ENCODE measurements at places on chromosomes 4 and X.

DNA sequence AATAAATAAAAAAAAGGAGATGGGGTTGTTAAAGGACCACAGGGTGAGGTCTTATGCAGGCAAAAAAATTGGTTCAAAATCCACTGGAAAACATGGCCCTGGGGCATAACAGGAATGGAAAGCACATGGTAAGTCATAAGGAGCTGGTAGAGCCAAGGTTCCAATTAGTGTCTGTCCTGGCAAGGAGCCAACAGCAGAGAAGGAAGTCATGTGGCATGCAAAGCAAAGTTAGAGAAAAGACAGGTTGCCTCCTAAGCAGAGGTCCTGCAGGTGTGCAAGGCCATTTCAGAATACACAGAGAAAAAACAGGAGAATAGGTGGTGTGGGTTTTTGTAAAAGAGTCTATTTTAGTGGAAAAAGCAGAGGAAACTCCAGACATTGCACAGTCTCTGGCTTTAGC lies 1881.7 kb downstream of the ARAP2 start:
- DNase-seq, result no peak

DNA sequence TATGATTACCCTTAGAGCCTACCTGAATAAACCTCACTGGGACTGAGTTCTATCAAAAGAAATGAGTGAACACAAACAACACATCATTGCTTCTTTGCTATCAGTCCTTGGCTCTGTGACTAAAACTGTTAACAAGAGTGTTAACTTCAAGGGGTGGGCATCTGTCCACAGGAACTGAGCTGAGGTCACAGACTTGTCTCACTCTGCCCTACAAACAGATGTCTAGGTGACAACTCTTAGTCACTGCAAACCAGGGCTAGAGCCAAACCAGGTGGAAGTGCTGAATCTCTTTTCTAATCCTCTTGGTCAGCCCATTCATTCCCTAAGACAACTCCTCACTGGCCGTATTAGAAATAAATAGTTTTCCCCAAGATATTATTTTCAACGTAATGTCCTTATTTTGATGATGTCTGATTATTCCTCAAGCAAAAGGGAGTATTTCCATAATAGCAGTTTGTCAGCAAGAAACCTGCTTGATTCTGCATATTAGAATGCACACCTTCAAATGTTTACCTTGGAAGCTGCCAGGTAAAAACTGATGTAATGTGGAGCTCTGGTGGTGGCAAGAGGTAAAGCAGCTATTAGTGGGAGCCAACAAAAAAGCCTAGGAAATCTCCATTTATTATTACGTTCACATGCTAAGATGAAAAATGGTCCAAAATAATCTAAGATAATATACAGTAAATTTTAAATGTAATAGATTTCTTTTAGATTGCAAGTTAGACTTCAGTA lies 4.0 kb downstream of the COL25A1 start:
- DNase-seq, result no peak

DNA sequence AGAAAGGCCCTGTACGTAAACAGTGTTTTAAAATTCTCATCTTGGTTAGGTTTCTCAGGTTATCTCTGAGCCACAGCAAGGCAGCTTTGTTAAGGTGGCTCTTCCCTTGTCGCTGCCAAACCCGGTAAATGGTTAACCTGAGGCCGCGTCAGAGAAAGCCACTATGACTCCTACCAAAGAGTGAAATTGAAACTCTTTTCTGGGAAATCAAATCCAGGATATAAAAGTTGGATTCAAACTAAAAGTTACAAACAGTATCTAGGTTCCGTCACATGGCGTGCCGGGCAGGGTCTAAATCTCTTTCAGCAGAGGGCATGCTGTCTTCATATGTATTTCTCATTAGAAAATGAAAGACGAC lies 433 bp downstream of the MMAA start:
- DNase-seq, result no peak

DNA sequence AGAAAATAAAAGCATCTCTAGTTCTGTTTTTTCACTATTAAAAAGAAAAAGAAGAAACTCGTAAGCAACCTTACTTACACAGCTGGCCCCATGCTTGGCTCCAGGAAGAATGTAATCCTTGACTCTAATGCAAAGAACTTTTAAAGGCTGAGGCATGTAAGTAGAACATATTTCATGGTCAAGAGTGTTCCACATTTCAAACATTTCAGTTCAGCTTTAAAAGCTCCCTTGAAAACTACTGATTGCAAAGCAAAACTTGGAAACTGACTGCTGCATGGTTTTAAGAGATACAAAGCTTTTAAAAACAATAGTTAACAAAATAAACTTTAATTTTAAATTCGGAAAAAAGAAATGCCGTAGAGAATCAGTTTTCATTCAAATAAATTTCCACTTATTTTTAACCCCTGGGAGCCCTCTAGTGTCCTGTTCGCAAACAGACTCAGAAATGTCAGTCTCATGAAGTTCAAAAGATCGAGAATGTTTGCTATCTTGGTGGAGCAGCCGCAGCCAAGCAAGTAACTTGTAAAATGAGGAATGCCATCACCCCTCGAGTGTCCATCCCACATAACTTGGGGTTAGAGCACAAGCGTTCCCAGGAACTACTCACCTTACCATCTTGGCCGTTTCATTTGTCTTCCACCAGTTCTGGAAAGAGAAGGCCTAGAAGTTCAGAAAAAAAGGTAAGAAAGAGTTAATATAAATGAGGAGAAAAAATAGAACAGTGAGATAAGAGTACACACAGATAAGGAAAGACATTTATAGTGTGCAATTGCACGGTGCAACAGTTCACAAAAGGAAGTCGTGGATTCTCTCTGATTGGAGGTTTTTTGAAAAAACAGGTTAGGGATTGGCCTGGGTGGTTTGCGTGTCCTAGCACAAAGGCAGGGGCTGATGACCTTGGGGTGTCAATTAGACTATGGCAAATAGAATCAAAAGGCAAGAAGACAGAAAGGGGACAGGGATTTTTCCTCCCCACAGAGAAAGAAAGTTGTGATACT lies at the start of gene GASK1B:
Gene GASK1B, minus strand, starts transcription at position 765 of the 998 bp plus-strand sequence. CDS start 1,650 bp downstream, outside the sequence.
- no peak for DNase-seq

DNA sequence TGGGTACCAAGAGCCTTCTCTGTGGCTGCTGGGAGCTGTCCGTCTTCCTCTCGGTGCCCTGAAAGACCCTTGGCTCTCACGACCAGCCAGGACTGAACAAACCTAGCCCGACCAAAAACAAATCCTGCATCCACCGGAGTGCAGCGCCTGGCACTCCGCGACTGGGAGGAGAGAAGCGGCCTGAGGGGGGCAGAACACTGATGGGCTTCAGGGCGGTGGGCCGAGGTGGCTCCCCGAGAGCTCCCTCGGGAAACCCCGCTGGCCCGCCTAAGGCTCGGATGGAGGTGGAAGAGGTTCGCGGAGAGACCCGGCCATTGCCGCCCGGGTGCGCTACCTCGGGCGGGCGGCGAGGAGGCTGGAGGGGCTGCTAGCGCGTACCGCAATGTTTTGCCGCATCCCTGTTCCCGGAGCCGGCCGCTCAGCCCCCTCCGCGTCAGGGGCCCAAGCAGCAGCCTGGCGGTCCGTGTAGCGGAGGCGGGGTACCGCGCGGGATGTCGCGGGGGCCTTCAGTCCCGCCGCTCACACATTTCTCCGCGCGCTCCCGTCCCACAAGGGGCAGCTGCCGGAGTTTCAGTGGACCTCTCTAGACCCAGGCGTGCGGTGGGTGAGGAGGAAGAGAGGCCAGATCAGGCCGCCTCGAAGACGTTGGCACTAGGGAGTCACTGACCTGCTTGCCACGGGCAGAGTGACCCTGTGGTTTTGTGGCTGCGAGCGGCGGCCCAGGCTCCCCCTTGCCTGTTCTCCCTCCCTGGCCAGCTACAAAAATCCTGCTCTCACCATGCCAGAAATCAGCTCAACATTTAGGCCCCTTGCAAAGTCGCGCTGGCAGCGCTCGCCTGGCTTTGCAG lies 2.2 kb downstream of the SLITRK4 start:
- DNase-seq, result no peak

DNA sequence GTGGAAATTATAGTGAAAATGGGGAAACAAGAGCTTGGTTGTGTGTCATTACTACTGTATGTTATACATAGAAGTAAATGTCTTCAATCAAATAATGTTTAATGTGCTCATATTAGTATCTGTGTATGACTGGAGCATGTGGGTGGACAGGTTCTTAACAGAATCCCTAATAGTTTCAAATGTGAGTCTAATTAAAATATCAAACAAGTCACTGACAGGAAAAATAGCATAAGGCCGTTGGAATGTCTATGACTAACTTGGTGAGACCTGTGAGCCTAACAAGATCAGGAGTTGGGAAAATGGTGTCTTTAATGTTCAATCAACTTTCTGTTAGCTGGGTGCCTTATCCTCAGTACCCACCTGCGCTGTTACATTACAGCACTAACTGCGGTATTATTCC lies 6.2 kb upstream of the CXCL3 start:
- no peak for DNase-seq

DNA sequence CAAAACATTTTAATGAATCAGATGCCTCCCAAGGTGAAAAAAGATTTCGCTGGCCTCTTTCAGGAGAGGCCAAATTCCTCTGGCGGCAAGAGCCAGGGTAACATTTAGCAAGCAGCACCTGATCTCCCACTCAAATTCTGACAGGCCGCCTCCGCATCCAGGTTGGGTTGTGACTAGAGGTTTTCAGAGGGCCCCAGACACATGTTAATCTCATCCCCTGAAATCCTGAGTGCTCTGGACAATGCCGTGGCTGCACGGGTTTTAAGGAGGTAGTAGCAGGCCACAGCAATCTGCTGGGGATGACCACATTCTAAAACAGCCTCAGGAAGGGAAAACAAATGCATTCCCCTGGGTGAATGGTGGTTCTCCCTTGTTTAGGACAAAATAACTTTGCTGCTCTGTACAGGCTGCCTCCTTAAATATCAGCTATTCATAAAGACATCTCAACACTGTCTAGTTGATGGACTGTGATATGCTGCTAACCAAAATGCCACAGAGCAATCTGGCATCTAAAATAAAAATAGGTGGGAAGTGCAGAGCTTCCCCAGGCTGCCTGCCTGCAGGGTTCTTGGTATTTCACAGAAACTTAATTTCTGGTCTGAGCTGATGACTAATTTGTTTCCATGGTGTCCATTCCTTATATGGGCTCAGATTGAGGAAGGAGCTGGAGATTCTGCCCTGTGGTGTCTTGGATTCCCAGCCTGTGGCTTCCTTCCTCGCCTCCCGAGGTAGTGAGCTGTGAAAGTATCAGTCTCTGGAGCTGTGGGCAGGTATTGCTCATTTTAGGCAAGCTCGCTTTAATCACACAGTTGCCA lies 202.0 kb downstream of the DCLK2 start:
- DNase-seq, result no peak

GRCh38 chrX:132483951-132484350 lies 4.9 kb downstream of the MBNL3 start:
- no peak for DNase-seq

GRCh38 chrX:1393871-1394615 lies 2.1 kb upstream of the SLC25A6 start:
- DNase-seq, result no peak

- no peak for DNase-seq
These were observed 32.3 kb downstream of the PPP3CA start for GRCh38 chr4:101315041-101315440.

DNA sequence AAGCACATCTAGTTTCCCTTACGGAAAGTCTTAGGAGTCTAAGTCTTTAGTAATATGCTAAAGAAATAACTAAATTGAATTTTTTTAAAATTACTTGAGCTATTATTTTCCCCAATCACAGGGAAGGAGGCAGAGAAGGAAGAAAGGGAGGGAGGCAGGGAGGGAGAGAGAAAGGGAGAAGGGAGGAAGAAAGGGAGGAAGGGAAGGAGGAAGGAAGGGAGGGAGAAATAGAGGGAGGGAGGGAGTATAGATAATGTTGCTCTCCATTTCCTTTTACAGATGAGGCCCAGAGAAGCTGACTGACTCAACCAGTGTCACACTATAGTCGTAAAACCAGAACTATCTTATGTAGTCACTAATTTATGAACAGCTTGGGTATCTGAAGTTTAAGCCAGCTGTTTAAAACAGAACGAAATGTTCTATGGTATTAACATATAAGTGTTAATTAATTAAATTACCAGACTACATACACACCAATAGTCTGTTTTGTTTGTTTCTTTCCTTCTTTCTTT lies 14.6 kb downstream of the SH3RF1 start:
- no peak for DNase-seq

DNA sequence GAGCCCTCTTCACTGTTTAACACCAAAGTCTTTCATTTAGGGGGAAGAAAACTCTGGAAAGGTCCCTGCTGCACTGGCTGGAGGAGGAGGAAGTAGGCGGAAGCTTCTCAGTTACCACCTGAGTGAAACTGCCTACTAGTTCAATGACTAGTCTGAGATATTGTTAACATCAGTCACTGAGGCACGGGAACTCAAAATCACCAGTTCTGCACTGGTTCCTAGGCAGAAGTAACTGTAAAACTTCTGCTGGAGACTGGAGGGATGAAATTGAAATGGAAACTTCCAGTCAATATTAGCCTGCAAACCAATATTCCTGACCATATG lies 178.3 kb downstream of the SNCA start:
- no peak for DNase-seq

DNA sequence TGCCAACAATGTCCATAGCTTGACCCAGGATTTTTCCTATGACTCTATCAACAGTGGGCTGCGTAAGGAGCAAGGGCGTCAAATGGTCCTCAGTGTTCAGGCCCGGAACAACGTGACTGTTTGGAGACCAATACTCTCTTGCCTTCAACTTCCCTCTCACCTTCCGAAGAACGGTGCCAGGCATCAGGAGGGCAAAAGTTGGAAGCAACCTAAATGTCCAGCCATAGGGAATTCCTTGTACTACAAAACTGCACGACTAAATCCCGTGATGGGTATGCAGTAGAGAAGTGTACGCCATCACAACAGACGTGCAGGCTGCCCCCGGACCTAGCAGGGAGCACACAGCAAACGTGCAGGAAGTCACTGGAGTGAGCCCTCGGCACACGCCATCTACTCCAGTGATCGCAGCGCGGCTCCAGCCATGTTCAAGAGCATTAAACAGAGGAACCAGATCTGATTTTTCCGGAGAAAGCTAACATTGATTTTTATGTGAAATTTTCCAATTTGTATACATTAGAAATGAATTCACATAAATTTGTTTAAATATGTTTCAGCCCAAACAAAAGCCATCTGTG lies 79.0 kb downstream of the JAKMIP1 start:
- DNase-seq, result no peak

- no peak for DNase-seq
These were observed 104.3 kb upstream of the UGT8 start for GRCh38 chr4:114494246-114494803.

DNA sequence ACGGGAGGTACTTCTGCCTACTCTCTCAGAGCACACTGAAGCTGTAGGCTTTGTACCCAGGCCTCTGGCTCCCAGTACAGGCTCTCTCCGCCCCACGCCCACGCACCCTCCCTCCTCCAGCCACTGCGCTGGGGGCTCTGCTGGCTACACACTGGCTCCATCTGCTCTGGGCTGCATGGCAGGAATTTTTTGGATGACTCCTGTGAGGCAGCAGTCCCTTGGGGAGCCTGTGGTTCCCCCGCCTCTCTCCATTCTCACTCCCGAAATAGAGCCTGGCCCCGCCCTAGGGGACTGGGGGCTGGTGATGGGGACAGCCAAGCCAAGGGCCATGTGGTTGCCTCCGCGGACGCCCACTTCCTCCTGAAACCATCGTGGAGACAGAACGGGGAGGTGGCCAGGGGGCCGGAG lies 58.1 kb upstream of the ADRA2C start:
- DNase-seq, result no peak

- no peak for DNase-seq
These were observed 36.8 kb upstream of the VMA21 start for GRCh38 chrX:151359931-151360871.

GRCh38 chrX:133670383-133670782 lies 255.1 kb upstream of the GPC4 start:
- DNase-seq, result no peak

GRCh38 chrX:71102292-71102691 lies 4.2 kb downstream of the CXorf65 start:
- DNase-seq, result no peak

- DNase-seq, result no peak
These were observed 111.6 kb downstream of the MAGEB17 start for GRCh38 chrX:16278927-16279326.
